ENCODE measurements at places on chromosomes 6 and 20.

DNA sequence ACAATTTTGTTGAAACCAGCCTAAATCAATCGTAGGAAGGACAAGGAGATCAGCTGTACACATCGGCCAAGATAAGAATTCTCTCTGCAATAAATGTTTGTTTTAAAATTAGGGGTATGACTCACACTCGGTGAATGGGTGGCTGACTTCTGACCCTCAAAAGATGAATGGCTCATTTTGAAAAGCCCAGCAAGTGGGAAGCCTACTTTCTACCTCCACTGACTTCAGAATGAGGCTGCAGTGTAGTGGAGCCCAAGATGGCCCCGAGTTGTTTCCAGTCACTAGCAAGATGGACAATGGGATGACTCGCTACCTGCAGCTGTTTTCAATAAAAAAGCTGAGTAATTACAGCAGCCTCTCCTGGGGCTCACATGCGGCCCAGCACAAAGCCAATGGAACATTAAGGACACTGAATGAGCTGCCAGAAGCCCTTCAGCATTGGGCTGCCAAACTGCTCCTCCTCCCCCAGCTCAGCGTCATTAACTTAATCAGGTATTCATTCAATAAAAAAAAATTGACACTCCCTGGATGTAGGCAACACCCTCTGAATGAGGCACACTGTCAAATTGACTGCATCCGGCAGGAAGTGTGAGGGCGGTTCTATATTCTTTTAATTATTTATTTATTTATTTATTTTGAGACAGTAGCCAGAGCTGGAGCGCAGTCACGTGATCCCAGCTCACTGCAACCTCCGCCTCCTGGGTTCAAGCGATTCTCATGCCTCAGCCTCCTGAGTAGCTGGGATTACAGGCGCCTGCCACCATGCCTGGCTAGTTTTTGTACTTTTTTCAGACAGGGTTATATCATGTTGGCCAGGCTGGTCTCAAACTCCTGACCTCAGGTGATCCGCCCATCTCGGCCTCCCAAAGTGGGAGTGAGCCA, 107.3 kb downstream of the GMPR start:
- peak; percentile 52 for DNase-seq

DNA sequence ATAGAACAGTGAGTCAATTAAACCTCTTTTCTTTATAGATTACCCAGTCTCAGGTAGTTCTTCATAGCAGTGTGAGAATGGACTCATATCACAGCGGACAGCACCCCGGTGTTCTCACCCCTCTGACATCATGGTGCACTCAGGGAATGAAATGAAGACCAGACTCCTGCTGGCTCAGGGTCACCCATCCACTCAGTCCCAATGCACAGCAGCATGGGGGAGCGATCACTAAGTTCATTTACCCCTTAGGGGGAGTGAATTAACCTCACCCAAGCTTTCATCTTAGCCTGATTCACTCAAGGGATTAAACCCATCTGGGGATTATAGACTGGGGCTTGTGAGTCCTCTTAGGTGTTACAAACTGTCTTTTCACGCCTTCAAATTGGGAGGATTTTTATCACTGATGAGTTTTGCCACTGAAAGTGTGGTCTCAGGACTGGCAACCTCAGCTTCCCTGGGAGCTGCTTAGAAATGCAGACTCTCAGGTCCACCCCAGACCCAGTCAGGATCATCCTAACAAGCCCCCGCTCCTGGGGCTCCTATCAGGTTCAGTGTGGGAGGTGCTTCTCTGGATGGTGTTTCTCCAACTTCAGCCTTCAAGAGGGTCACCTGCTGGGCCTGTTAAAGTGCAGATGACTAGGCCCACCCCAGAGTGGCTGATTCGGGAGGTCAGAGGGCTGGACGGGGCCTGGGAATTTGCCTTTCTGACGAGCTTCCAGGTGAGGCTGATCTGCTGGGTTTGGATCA, 44.3 kb upstream of the FRMD1 start:
- DNase-seq: no peak

DNA sequence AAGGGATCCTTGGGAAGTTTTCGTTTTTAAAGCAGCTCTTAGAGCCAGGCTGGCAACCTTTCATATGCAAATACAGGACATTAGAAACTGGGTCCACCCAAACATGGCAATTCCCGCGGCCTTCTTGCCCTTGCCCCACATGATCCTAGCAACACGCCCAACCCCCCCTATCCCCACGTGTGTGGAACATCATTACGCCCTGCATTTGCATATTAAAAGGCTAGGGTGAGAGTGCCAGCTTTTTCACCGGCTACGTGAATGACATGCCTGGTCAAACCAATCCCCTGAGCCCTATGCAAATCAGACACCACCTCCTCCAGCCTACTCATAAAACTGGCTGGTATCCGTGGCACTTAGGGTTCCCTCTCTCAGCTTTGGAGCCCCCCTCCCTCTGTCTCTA, 88.1 kb downstream of the TNFRSF21 start:
- DNase-seq: no peak

GRCh38 chr6:46808806-46809205, 15.6 kb downstream of the MEP1A start:
- DNase-seq: no peak

DNA sequence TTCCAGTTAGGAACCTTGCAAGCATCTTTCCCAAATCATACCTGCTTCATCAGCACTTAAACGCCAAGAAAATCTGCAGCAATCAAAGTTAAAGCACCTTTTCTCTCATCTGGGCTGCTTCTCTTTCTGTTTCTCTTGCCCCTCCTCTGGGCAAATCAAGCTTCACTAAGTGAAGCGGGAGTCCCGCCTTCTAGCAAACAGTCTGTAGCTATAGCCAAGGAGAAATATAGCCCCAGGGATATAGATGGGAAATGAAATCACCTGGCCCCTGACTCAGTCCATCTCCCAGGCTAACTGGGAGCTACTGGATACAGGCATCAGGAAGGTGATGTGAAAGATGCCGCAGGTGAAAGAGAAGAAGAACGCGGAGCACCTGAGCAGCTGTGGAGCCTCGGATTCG, 481.9 kb downstream of the C6orf118 start:
- DNase-seq: no peak

GRCh38 chr20:62921119-62921687, 5.1 kb downstream of the DIDO1 start:
- DNase-seq: peak; percentile 68

DNA sequence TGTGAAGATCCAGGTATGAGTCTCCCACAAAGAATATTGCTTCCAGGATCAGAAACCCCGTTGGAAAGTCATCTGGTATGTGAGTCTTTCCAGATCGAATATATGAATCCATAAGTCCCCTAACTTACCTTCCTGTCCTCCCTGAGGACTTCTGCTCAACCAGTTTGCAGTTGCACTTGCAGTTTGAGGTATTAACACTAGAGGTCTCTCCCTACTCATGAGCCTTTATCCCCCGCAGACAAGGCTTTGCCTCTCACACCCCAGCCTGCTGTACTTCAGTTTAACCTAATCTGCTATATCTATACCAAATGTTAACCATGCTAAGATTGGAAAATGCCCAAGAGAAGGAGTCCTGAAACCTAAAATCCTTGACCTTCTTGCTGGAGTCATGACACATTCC, 135.3 kb upstream of the DEFB112 start:
- DNase-seq: peak; percentile 19

DNA sequence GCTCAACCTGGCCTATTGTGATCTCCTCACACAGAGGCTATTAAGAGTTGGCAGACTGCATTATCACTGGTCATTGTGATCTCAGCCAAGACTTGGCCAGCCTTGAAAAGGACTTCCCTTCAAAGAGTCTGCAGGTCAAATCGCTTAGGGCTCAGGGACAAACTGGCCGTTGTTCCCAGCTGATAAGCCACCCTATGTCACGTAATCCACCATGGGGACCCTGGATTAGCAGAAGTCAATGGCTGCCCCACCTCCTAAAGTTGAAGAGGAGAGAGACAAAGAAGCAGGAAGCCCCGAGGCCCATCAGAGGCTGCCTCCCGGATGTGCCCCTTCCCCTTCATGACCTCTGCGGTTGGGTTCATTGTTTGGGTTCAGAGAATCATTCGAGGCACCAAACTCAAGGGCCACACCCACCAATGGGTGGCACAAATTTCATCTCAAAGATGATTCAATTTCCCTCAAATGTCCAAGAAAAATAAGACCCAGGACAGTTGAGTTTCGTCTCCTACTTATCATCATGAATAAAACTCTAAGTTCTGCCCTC, 56.6 kb downstream of the BPIFB1 start:
- DNase-seq: no peak

DNA sequence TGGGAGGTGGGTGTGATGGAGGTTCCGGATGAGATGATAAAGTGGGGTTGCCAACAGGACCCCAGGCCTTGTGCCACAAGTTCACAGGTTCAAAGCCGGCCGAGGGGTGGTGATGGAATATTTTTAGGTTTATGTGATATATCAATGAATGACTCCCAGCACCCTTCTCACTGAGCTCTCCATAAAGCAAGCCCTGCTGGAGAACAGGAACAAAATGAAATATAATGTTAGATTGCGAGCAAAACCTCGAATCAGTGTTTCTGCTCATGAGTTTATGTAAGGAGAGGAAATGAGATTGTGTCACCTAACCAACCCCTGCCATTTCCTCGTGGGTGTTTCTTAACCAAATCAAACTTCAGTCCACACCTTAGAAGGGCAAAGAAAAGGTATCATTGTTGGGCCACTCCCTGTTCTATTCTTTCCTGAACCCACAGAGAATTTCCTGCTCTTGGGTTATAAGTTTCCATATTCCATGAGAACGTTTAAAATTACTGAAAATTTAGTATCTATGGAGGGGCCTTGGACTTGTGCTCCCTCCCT, 192.2 kb upstream of the EXOC2 start:
- no peak for DNase-seq

DNA sequence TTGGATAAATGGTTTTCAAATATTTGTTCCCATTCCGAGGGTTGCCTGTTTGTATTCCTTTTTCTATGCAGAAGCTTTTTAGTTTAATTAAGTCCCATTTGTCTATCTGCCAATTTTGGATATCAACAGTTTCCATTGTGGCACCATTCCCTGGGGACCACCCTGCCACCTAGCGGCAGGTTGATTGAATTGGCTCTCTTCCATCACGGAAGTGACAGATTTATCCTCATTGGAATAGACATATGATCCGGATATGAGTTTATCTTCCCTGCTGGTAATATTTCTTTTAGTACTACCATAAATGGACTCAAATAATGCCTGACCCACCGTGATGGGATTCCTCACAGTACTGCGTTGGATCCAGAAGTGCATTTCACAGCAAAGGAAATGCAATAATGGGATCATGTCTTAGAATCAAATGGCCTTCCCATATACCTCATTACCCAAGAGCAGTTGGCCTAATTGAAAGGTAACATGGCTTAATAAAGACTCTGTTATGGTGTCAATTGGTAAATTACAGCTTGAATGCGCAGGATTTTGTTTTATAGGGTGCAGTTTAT, 327.0 kb downstream of the BMP2 start:
- peak; percentile 40 for DNase-seq

- DNase-seq: no peak
Observed at GRCh38 chr6:109339906-109340678, 42.2 kb downstream of the CD164 start.

DNA sequence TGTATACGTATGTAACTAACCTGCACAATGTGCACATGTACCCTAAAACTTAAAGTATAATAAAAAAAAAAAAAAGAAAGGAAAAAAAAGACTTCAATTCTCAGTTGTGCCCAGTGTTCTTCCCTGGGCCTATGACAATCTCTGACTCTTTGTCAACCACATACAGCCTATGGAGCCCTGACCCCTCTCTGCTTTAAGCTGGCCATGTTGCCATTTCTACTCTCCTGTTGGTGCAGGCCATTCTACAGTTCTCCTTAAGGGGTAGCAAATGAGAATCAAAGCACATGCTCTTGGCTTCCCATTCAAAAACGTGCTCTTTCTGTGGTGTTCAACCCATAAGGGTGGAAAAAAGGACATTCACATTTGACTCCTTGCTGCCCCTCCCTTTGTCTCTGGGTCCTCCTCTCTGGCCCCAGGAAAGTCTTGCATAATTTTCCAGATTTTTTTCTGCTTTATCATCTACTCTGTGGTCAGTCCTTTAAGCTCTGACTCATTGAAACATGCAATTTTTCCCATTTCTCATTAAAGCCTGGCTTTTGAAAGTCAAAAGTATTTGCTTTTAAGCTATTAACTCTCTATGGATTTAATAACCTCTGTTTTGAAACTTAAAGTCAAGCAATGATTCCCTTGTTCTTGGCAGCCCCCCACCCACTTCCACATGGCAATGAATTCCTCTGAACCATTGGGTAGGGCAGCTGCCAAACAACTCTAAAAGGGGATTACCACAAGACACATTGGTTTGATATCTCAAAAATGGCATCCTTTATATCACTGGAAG, 208.6 kb upstream of the MCHR2 start:
- peak; percentile 68 for DNase-seq

DNA sequence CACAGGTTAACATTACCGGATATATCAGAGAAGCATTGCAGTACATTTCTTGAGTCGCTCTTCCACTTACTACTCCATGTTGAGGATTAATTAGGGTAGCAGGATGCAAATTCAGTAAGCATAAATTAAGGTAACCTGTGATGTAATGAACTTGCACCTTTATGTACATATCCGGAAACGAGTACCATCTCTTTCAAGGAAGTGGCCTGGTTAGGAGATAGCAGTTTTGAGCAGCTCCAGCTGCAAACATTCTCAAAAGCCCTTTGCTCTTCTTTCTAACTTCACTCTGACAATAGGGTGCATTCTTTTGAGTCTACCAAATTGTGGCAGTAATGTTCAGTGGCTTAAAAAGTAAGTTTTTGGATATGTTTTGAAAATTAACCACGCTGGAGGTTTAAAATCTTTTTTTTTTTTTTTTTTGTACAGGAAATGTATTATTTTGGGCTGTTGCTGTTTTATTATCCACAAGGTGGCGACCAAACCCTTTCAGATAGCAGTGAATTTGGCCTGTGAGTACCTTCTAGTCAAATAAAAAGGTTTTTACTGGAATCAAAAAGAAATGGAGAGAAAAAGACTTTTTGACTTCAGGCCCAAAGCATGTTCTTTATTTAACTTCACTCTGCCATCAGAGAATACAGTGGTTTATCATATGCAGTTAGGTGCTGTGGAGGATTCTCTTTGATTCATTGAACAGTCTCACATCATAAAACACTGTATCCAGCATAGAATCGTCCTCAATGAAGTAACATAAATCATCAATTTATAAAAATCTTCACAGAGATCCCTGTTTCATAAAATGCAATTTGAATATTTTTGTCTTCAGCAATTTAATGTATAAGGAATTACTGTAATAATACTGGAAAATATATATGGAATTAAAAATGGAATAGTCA, 8.9 kb downstream of the FAM217B start:
- DNase-seq: peak; percentile 17

- no peak for DNase-seq
Observed at GRCh38 chr20:37416848-37417616, 71.1 kb downstream of the SRC start.

Measured in urothelium cell line (cell line).